Tongue (tissue), 3 donors: ENCODE measurements at places on chromosomes 4 and X.

DNA sequence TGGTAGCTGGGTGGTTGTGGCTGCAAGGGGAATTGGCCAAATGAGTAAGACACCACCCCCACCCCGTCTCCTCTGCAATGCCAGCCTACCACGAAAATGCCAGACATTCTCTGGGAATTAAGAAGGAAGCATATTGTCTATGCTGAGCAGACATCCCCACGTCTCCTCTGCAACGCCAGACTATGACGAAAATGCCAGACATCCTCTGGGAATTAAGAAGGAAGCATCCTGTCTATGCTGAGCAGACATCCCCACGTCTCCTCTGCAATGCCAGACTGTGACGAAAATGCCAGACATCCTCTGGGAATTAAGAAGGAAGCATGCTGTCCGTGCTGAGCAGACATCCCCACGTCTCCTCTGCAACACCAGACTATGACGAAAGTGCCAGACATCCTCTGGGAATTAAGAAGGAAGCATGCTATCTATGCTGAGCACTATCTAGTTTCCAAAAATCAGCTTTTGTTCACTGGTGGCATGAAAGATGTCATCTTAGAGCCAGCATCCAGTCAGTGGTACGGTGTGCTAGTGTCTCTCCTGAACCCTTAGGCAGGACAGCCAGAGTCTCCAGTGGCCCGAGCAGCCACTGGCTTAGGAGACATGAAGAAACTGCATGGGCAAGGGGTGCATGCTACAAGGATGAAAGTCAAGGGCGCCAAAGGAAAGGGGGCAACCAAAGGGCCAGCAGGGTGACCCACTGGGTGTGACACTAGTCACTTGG is 339.8 kb upstream of the FRG1 start:
- peak; percentile 50 for DNase-seq

DNA sequence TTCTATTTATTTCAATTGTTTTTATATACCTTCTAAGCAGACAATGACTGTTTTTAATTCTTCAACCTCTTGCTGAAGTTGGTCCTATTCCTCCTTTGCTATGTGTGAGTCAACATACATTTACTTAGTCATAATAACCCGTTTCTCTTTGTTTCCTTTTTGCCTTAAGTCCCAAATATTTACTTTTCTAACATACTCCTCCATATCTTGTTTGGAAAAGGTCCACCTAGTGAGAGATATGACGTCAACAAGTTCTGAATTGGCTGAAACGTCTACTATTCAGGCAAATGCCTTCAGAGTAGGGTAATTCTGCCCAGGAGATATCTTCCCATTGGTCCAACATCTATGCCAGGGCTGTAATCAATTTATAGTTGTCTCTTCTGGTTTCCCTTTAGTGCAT is 179.3 kb upstream of the GEMIN8 start:
- no peak for DNase-seq

DNA sequence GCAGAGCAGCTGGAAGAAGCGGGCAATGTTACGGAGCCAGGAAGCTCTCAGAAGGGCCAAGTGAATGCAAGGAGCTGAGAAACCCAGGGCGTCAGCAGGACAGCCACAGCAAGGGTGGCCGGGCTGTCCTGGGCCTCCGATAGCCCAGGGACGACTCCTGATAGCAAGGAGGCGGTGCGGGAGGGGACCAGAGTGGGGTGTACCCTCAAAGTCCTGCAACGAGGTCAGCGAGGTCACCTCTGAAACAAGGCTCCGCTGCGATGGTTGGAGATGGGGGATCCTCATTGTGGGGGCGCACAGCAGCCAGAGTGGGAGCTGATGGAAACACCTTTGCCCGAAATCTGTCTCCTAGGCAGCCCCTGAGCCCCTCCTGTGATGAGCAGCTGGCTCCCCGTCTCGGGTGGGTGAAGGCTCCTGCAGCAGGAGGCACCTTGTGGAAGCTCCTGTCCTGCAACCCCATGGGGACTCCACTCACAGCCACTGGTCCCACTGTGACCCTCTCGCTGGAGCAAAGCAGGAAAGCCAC is 4.3 kb upstream of the CCNQ start:
- no peak for DNase-seq

DNA sequence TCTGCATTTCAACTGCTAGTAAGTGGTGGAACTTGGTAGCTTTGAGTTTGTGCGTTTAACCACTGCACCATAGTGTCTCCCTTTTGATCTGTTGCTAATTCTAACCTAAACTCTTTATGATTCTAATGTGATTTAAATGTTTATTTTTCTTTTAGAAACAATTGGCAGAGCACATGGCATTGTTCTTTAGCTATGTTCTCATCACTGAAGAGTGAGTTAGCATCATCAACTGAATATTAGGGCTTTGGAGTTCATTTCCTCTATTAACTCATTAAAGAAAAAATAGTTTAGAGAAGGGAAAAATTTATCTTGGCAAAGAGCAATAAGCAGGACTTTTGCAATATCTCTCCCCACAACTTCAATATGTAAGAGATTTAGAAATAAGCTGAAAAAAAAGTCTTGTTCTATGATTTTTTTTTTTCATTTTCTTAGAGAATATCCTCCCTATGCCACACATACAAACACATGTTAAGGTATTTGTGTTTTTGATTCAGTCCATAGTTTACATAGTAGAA is 25.7 kb downstream of the CPEB2 start:
- no peak for DNase-seq

DNA sequence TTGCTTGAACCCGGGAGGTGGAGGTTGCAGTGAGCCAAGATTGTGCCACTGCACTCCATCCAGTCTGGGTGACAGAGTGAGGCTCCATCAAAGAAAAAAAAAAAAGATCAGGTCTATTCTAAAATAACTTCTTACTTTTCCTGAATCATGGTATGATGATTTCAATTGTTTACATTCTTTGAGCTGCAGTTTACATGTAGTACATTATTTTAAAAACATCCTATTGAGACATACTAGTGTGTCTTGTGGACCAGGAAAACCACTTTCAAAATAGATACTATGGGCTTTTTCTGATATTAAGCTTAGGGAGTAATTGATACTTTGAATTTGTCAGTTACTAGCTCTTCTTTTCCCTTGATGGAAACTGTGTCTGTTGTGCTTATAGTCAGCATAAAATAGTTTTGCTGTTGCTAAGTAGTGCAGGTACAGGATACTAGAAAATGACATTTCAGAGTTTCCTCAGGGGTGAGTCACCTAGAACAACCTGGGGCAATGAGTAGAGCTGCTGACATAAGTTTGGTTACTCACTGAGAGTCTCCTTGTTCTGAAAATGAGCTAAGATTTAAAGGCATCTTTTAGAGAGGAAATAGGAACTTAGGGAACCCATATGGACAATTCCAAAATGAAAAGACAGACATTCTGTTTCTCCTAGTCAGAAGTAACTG is 53.2 kb upstream of the C4orf54 start:
- no peak for DNase-seq

DNA sequence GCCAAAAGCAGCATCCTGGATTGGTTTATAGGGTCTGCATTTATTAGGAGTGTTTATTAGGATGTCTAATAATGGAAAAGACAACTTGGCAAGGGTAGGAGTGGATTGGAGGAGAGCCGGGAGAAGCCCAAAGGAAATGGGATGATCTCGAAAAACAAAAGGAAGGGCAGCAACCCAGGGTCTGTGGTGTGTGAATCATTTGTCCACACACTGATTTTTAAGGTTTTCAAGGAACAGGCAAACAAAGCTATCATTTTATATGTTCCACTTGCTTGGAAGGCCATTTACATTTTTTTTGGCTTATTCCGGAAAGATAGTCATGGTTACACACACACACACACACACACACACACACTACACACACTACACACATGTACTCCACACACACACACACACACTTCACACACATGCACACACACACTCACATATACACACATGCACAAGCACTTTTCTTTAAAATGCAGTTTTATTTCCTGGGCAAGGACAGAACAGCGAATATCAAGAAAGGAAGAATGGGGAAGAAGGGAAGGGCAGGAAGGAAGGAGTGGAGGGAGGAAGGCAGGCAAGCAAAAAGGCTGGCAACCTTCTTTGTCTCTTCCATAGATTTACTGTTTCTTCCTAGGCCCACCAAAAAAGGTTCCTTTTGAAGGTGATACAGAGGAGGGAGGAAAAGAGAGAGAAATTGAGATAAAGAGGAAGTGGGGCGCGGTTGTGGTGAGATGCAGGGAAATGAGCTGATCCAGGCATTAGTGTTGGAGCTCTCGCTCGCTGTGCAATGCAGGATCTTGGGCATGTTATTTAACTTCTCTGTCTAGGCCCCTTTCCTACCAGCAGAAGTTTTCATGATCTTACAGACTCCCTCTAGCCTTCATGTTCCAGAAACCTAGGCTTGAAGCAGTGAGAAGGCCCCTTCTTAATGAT is 88.6 kb upstream of the MAML3 start:
- DNase-seq, result no peak

DNA sequence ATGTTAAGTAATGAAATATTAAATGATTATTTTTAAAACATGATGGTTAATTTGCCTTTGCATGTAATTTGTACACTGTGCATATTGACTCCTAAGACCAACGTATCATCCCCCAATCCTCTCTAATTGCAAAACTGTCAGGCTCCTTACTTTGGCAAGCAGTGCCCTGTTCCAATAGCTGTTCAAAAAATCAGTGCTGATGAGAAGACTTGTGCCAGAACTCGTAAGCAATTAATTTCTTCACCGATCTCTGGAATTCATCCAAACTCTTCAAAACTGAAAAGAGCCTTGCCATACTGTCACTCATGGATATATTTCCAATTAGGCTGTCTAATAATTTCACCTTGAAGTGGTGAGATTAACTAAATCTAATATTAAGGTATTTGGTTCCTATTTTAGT is 493.9 kb upstream of the NDST4 start:
- DNase-seq, result no peak

GRCh38 chr4:94032754-94033153 is 174.9 kb upstream of the SMARCAD1 start:
- DNase-seq, result peak; percentile 2

- no peak for DNase-seq
Observed at GRCh38 chr4:180994722-180995121, 1248.5 kb upstream of the TENM3 start.

DNA sequence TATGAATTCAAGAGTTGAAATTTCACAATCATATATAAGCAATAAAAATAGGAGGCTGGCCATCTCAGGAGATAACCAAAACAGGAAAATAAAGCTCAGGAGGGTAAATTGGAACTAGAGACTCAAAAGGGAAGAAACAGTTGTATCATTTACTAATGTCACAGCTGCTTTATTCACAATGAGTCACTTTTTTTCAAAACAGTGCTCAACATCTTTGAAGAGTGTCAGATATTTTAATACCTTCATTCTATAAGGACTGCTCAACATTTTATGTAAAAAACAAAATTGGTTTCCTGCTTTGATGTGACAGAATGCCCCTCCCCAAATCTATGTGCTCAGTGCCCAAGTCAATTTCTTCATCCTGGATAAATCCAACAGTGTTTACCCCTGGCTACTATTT is 97.7 kb downstream of the DDX60 start:
- no peak for DNase-seq

DNA sequence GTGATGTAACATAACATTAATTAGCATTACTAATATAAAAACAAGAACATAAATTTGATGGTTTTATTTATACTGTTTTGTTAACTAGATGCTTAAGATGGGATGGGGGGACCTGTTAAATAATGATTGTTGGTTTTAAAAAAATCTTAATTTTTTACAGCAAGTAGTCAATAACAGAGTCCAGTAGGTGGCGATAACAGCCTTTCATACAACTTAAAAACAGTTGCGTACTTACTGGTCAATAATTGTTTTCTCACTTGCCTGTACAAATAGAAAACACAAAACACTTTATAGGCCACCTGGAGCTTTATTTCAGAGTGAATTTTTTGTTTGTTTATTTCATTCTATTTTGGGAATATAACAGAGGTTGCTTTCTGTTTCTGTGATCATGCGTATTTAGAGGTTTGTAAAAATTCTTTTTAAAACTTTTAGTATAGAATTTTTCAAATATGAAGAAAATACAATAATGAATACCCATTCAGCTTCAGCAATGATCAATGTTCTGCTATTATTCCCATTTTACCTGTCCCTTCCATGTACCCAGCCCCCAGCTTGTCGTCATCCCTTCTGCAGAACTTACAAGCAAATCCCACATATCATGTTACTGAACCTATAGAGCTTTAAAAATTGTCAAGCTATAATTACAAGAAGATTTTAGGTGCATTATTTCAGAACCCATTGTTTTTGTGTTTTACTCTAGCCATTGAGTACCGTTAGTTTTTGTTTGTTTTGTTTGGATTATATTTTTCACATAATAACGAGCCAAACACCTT is 97.1 kb downstream of the MRPL1 start:
- peak; percentile 71 for DNase-seq

DNA sequence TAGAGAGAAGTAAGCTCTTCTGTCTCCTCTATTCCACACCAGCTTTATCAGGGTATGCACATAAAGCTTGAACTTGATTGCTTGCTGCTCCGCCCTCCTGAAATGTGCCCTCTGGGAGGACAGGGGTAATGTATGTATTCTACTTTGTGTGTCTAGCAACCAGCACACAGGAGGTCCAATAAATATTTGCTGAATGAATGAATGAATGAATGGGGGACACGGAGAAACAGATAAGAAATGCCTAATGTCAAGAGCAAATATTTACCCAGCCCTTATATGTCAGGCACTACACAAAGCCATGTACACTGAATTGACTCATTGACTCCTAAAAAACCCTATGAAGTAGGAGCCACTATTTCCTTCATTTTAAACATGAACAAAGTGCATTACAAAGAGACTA is 2.3 kb upstream of the MSL3 start:
- DNase-seq, result no peak

- no peak for DNase-seq
Observed at GRCh38 chr4:141240259-141240658, 19.6 kb downstream of the ZNF330 start.

GRCh38 chr4:7788193-7788592 is 151.5 kb downstream of the AFAP1 start:
- DNase-seq, result no peak

DNA sequence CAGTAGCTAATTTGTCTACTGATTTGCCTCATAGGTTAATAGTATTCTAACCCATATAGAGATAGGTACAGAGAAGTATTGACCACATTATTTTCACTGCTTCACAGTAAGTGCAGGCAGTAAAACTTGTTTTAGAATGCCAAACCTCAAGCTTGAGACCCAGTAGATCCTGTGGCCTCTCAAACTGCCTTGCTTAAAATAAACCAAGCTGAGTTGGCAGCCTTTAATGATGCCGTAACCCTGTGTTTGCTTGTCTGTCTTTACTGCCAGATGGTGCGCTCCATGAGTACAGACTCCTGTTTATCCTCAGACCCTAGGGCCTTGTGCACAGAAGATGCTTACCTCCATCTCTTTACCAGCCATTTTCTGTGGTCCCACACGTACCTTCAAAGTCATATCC is 50.8 kb downstream of the ANXA3 start:
- DNase-seq, result peak; percentile 34

DNA sequence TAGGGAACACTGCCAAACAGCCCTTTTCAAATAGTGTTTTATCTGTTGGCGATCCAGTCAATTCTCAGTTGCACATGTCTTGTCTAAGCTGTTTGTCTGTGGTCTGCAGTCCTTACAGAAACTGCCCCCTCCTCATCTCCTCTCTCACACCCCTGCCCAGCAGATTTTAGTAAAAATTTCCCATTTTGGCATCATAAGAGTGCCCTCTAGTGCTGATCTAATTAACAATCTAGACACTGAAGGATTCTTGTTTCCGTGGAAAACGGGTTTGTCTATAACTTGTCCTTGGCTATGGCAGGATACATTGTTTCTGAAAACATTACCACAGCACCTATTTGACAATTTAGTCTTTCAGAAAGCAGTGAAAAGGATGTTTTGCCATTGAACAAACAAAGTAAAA is 227.2 kb upstream of the MBNL3 start:
- no peak for DNase-seq

GRCh38 chrX:29941287-29941686 is 274.1 kb upstream of the MAGEB2 start:
- no peak for DNase-seq
